ENCODE measurements at places on chromosomes 2 and 18.

- DNase-seq: no peak
Measured at GRCh38 chr2:216549926-216550690, 51.5 kb downstream of the RPL37A start.

DNA sequence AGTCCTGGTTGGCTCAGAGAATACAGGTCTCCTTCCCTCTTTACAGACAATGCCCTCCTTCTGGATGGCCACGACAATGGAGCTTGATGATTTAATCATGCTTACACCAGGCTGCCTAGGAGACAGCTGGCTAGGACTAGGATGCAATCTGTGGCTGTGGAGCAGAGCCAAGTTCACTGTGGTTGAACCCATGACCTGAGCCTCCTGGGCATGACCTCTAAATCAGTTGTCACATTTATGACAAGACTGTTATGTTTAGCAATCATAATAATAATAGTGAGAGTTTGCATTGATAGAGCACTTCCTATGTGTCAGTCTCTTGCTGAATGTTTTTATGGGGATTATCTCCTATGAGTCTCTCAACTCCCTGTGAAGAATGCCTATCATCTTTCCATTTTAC lies 244.1 kb downstream of the ICOS start:
- no peak for DNase-seq

DNA sequence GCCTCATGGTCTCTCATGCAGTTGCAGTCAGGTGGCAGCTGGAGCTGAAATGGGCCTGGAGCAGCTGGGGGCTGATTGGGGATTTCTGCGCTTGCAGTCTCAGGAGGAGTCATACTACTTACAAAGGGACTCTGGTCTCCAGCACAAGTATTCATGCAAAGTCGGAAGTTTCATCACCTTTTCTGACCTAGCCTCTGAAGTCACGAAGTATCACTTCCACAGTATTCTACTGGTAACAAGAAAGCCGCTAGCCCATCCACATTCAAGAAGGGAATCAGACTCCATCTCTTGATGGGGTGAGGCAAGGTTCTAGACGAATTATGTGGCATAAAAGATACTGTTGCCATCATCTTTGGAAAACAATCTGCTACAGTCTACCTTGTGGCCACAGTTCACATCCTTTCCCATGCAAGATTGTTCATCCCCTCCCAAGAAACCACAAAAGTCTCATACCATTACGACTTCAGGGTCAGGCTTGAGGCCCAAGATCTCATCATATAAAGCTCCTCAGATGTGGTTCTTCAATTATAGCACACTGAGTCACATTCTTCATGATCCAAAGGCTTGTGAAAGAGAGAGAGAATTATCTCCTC lies 95.3 kb downstream of the SMC6 start:
- no peak for DNase-seq

DNA sequence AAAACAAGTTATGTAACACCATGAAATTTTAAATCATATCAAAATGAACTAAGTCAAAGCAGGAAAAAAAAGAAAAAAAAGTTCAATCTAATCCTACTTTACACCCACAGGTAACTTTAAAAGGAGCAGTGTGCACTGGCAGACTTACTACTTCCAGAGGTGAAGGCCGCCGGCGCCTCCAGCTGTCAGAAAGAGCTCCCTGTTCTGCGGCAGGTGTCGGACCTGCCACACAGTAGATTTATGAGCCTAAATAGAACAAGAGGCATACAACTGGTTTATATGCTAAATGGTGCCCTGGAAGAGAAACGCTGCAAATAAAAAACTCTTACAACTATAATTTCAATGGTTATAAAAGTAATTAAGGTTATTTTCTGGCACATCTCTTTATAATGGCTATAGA lies 23.1 kb upstream of the PNO1 start:
- DNase-seq: no peak

DNA sequence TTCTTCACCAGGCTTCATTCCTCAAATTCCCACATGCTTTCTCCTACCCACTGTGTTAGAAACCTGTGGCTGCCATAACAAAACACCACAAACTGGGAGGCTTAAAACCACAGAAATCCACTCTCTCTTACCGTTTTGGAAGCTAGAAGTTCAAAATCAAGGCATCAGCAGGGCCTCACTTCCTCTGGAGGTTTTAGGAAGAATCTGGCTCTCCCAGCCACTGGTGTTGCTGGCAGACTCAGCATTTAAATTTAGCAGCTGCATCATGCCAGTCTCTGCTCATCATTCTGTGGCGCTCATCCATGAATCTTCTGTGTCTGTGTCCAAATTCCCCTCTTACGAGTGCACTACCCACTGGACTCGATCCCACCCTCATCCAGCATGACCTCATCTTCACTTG lies 248.5 kb downstream of the ZNF516 start:
- DNase-seq: no peak

- no peak for DNase-seq
Measured at GRCh38 chr2:105926960-105927678, 182.4 kb downstream of the NCK2 start.

DNA sequence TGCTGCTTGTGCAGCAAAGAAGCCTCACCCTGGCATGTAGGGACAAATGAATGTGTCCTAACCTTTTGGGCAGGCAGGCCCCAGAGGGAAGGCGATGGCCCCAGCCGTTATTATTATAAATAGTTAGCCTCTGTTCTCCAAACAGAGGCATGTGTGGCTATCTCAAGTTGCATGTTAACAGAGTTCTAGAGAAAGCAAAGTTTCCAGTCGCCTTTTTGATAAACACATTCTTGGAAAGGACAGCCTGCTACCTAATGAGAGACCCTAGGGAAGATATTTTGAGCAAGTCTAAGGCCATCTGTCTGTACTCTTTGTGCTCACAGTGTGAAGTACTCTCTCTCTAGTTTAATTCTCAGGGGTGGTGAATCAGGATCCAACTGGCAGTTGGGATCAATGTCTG lies 97.4 kb upstream of the FHL2 start:
- DNase-seq: no peak

DNA sequence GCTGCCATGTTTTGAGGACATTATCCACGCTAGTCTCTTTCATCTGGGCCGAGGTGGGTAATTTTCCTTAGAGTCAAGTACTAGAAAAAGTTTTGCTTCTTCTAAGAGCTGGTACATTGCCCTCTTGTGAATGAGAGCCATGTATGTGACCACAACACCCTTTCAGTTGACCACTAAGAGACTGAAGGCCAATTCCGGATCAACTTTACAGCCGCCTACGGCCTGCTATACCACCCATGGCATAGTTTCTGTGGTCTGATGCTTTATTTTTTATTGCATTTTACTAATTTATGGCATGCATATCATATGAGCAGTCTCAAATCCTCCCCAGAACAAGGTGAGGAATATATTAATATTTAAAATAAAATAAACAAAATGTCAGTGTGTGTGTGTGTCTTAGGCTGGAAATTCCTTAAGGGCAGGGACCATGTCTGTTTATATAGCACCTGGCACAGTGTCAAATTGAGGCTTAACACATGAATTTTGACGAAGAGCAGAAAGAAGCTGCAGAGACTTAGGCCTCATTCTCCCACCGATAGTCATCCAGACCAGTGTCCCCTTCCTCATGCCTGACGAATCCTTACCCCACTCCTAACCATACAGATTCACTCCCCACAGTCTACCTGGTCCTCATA lies 35.4 kb downstream of the PSD4 start:
- no peak for DNase-seq

DNA sequence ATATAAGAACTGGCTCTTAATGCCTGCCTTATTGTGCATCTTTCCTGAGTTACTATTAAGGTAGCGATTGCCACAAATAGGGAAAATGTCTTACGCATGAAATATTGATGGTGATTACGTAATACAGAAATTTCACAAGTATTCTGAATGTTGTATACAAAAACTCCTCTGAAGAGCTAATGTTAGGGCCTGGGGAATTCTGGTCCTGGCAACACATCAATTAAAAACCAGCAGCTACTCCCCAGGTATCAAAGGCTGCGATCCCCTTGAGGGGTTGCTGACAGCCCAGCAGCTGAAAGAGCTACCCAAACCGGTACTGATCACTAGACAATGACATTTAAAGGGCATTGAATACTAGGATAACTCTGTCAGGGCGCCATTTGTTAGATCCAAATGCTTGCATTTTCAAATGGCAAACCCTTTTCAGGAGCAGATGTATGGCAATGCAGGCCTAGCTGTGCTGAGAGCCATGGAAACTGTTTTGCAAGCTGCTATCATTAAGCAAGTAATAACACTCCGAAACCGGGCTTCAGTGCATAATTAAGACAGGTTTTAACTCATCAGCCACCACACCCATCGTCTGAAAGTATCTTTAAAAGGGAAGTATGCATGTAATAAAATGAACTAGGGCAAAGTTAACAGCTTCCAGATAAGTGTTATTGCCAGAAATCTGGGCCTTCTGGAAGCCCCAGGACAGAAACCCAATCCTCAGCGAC lies 78.4 kb downstream of the CLHC1 start:
- DNase-seq: no peak

- DNase-seq: no peak
Measured at GRCh38 chr2:43897492-43897891, 58.7 kb downstream of the ABCG8 start.

GRCh38 chr2:42918041-42918440 lies 125.7 kb upstream of the HAAO start:
- no peak for DNase-seq

GRCh38 chr2:59988341-59988740 lies 565.1 kb downstream of the BCL11A start:
- DNase-seq: no peak

- no peak for DNase-seq
Measured at GRCh38 chr18:56903686-56904085, 243.2 kb upstream of the BOD1L2 start.

DNA sequence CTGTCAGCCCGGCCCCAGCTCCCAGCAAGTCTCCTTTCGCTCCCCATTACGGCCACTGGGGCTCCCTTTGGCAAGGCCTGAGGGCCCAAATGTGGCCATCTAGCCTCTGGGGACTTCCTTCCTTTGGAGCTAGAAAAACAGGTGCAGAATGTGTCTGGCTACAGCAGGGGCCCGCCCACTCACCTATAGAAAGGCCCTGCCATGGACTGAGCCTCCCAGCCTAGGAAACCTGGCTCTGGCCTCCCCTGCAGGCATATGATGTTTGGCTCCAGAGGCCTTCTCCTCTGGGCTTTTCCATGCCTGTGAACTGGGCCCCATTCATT lies 55.3 kb upstream of the ALPP start:
- no peak for DNase-seq

GRCh38 chr2:150598383-150598782 lies 110.9 kb upstream of the RND3 start:
- DNase-seq: no peak

GRCh38 chr18:54382733-54383252 lies 25.1 kb downstream of the C18orf54 start:
- no peak for DNase-seq

- no peak for DNase-seq
Measured at GRCh38 chr18:56565046-56565445, 73.3 kb downstream of the TXNL1 start.

- DNase-seq: no peak
Measured at GRCh38 chr18:75562216-75562615, 134.7 kb upstream of the SMIM21 start.

GRCh38 chr2:28101892-28102291 lies 211.4 kb downstream of the BABAM2 start:
- DNase-seq: no peak

DNA sequence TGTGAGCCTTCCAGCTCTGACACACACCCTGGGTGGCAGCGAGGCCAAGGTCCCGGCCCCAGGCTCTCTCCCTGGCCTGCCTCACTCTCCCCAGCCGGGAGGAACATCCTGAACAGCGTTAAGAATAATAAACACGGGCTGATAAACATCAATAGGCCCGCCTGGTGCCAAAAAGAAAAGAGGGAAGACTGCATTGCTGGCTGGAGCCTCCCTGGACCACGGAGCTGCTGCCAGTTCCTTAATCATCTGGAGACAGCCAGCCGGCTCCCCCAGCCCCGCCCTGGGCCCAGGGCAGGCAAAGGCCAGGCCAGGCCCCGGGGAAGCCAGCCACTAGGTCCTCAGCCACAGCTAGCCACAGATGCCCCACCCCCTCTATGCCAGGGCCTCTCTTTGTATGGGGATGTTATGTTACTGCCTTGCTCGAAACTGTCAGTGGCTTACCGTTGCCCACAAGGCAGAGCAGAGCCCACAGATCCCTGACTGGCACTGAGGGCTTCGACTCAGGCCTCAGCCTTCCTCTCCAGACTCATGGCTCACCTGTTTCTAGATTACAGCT lies 293.7 kb downstream of the DYSF start:
- DNase-seq: no peak

- no peak for DNase-seq
Measured at GRCh38 chr2:135279209-135279608, 227.1 kb downstream of the RAB3GAP1 start.

DNA sequence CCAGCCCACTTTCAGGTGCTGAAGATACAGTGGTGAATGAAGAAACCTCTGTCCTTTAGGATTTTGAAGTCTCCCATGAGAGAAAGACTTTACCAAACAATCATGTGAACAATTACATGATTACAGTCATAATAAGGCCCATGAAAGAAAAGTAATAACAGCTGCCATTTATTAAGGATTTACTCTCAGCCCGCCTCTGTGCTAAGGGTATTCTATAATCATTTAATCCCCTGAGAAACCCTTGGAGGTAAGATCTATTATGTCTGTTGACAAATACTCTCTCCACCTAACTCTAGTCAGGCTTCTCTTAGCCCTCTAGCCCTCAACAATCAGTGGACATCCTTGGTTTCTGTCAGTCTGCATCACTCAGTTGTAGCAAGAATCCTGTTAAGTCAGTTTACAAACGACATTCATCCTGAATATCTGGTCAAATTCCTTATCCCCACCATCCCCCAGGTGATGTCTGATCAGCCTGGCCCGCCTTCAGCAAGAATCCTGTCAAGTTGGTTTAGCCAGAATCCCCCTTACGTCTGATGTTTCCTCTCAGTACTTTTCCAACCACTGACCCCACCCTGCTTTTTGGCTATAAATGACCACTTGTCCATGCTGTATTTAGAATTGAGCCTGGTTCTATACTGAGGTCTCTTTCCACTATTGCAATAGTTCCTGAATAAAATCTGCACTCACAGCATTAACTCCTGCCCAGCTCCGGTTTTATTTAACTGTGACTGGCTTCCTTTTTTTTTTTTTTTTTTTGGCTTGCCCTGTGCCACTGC lies 12.2 kb upstream of the SOCS6 start:
- no peak for DNase-seq

- DNase-seq: no peak
Measured at GRCh38 chr2:71669628-71670429, 216.5 kb downstream of the DYSF start.

GRCh38 chr18:80119111-80119510 lies 10.0 kb downstream of the ADNP2 start:
- no peak for DNase-seq

DNA sequence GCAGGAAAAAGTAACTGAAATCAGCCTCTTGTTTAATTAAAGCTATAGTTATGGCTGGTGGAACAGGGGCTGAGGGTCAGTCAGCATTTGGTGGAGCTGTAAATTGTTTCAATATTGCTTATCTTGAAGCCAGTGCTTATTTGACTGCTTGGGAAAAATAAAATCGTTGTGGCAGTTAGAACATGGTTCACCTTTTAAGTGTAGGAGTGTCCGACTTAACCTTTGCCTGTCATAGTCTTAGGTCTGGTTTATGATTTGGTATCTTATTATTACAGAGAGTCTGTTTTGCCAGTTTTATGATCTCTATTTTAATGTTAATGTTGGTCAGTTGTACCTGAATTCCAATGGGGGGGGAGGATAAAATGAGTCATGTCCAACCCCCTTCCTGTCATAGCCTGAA lies 27.2 kb upstream of the NOL4 start:
- no peak for DNase-seq

Data from HEK293T (cell line).